ENCODE measurements at places on chromosomes 6 and 20.

DNA sequence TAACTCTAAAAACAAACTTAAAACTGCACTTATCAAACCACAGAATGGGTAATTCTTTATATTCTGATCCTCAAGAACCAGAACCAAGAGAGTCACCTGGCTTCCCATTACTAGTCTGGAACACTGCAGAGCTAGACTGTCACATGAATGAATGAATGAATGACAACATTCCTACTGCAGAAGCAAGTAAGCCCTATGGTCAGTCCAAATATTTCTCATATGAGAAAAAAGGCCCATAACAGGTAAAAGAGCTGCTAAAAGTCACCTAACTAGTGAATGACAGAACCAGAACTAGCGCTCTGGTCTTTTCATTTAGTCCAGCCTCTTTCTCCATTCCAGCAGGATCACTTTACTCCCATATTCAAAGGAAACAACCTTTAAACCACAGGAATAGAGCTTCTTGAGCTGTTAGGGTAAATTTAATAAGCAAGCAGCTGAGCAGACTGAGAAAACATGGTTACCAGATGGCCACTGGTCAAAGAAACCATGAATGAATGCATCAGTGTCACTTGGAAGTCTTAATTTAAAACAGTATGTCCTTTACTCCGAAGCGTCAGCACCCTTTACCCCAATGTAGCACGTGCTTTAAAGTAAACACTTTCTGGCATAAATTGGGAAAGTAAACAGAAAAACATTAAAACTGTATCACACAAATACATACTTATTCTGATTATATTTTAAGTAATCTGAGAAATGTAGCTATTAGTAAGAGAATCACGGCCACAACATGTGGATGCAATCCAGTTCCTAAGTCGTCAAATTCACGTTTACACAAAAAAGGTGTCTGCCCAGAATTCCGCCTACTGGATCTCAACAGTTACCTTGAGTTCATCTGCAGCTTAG lies 1.4 kb downstream of the PREP start:
- DNase-seq = no peak

GRCh38 chr6:21404577-21404976 lies 189.0 kb upstream of the SOX4 start:
- DNase-seq = no peak

- no peak for DNase-seq
These were observed 55.1 kb downstream of the ID4 start for GRCh38 chr6:19892260-19892659.

DNA sequence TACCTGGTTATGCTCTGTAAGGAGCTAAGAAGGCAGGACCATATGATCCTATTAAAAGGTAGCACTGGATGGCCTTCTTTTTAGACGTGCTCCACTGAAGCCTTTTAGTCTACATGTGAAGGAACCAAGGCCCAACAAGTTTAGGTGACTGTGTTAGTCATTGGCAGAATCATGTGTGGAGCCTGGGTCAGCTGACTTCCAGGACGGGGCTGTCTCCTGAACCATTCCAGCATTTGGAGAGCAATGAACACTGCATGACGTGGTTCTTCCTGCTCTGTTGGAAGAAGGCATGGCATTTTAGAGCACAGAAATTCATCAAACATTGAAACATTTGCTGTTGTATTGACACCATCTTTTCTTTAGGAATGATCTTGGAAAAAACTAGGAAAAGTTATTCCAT lies 87.8 kb upstream of the TIAM2 start:
- DNase-seq = no peak

- no peak for DNase-seq
These were observed 57.9 kb upstream of the SSTR4 start for GRCh38 chr20:22977047-22977785.

GRCh38 chr6:133590196-133590595 lies 298.7 kb upstream of the TCF21 start:
- DNase-seq = no peak

GRCh38 chr6:159973406-159973805 lies 4.5 kb downstream of the IGF2R start:
- no peak for DNase-seq

- peak; percentile 66 for DNase-seq
These were observed at the start of gene NKX2-4 for GRCh38 chr20:21397341-21398108. Gene NKX2-4, minus strand, starts transcription at chr20:21397526. Its CDS starts 127 bp downstream, at chr20:21397399.

GRCh38 chr20:35575958-35576357 lies 34.1 kb downstream of the ERGIC3 start:
- DNase-seq = no peak

- no peak for DNase-seq
These were observed 32.7 kb upstream of the RIN2 start for GRCh38 chr20:19725373-19725772.
